Colonic mucosa (tissue), 4 donors: ENCODE measurements at places on chromosomes 1 and 21. TPM values are rescaled to one million over a fixed set of nuclear protein-coding genes. Genes with fewer than 3 reads are reported as not detected.

Gene ERICH3
- total RNA-seq: not detected

Gene TAF12
- 14.5 TPM for total RNA-seq

Gene OR6N1
- total RNA-seq: not detected

Gene CDC73
- total RNA-seq: 45.3 TPM

Gene LPAR3
- total RNA-seq: 2.3 TPM

Gene PADI4
- not detected for total RNA-seq

Gene CFHR5
- not detected for total RNA-seq

Gene GSTM3
- total RNA-seq: 24.6 TPM

Gene LCE2D
- total RNA-seq: not detected

Gene HSD3B1
- 0.72 TPM for total RNA-seq

Gene HSPB7
- total RNA-seq: 12.7 TPM

Gene RNU1-3
- total RNA-seq: 2,517 TPM

Gene ZNF593OS
- not detected for total RNA-seq

Gene GFI1
- 5.4 TPM for total RNA-seq

Gene JAM2
- total RNA-seq: 9.5 TPM

Gene TRIM63
- 0.15 TPM for total RNA-seq

Gene CYP4A11
- total RNA-seq: not detected

Gene NBPF10
- 1.9 TPM for total RNA-seq

Gene RNU1-4
- 2,517 TPM for total RNA-seq

Gene DNASE2B
- 0.82 TPM for total RNA-seq
